ENCODE measurements at places on chromosomes 2 and 18. TPM values are rescaled to one million over a fixed set of nuclear protein-coding genes. Genes with fewer than 3 reads are reported as not detected.

CPS1 gene
- 1.7 TPM for total RNA-seq

CCDC141 gene
- 0.93 TPM for total RNA-seq

KLHL14 gene
- not detected for total RNA-seq

UNC80 gene
- total RNA-seq, result not detected

PTPRN gene
- total RNA-seq, result not detected

PROKR1 gene
- not detected for total RNA-seq

NPHP1 gene
- total RNA-seq, result 1.9 TPM

IL37 gene
- not detected for total RNA-seq

DNAH7 gene
- total RNA-seq, result 0.07 TPM

COL4A4 gene
- total RNA-seq, result not detected

BOLL gene
- not detected for total RNA-seq
